ENCODE measurements at places on chromosomes 5 and 9.
A peak's percentile ranks its signal among the peaks of the same experiment; 100 is the strongest.

DNA sequence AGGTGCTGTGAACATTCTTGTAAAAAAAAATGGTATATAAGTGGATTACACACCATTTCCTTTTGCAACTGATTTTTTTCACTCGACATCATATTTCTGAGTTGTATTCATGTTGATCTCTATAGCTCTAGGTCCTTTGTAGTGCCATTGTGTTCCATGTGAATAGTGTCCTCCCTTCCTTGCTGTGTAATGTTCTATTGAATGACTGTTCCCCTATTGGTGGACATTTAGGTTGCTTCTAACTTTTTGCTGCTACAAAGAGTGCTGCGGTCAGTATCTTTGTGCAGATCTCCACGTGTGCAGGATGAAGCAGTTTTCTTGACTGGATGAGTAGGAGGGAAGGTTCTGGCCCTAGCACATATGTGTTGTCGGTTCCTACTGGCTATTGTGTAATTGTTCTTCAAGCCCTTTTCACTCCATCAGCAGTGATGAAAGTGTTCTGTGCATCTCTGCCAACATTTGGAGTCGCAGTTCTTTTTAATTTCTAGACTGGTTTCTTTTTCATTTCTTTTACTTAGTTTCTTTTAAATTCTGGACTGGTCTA lies 20.2 kb downstream of the DAB2IP start:
- DNase-seq = no peak

DNA sequence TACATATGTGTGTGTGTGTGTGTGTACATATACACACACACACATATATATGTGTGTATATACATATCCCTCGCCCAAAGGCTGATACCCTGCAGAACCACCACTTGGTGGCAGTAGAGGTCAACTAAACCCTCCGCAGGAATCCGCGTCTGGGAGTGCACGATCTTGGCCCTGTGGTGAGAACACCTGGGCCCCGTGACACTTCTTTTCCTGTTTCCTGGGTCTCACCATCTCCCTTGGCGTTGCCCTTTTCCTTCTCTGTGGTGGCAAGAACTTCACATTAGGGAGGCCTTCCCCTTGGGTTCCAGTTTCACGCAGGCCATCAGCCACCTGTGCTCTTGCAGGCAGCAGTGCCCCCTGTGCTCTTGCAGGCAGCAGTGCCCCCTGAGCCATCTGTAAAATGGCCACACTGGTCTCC lies 8.2 kb downstream of the IL9 start:
- DNase-seq = peak; percentile 73

DNA sequence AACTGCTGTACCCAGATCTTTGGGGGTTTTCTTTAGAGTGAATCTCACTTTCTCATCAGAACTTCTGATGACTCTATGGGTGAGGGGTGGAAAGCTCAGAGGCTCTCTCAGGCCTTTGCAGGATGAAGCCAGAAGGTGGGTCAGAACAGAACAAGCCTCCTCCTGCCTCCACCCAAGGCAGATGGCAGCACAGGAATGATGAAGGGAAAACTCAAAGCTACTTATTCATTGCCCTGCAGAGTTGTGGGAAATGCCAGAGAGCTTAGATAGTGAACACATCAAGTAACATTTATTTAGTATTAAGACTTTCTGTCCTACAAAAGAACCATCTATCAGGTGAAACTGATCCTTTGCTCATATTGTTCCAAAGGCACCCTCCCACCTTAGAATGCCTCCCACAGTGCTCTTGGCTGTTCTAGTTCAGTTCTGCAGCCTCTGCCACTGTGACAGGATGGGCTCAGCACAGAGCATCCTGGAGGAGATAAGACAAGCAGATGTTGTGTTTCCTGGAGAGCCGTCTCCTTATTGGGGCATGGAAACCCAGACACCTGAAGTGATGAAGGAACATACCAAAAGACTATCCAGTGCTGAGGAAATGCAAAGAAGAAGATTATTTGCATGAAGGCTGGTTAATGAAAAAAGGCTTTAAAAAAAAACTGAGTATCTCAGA lies 146.6 kb downstream of the ADAMTS12 start:
- no peak for DNase-seq

DNA sequence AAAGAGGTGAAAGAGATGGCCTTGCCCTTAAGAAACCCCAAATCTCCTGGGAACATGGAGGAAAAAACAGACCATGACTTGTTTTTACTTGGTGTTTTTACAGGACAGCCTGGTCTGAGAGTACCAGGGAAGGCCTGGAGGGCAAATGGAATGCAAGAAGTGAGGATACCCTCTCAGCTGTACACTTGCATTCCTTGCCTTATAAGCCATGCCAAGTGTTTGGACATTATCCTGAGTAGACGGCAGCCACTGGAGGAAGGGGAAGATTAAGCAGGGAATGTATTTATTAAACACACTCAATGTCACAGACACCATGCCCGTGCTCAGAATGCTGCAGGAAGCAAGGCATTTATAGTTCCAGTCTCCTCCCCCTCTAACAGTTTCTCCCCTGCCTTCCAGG lies 581.4 kb downstream of the CDK5RAP2 start:
- DNase-seq = no peak

- DNase-seq = no peak
These were observed 17.2 kb downstream of the HNRNPH1 start for GRCh38 chr5:179606071-179606909.
